ENCODE measurements at places on chromosomes 4 and X.

GRCh38 chr4:76036855-76037254 is 985 bp upstream of the CXCL11 start:
- no peak for DNase-seq

- DNase-seq, result no peak
Observed at GRCh38 chr4:177391953-177392352, 50.3 kb downstream of the AGA start.

GRCh38 chr4:47624031-47624441 is 139.0 kb downstream of the ATP10D start:
- DNase-seq, result no peak

DNA sequence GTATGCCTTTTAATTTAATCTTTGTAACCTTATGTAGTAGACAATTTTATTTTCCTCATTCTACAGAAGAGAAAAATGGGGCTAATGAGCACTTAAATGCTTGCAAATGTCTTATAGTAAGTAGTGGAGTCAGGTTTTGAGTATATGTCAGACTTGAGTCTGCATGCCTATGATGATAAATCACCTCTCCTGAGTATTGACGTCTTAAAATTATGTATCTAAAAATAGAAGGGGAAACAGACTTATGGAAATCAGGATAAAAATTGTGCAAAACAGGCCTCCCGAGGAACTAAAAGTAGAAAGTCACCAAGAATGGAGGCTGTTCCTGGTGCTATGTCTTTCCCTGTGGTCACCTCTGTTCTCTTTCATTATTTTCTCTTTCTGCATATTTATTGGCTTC is 92.7 kb downstream of the STIM2 start:
- no peak for DNase-seq
